ENCODE measurements at places on chromosomes 4 and X.

- DNase-seq, result no peak
Measured at GRCh38 chr4:187088070-187088799, 364.6 kb upstream of the FAT1 start.

- no peak for DNase-seq
Measured at GRCh38 chr4:5120067-5120466, 68.8 kb downstream of the STK32B start.

DNA sequence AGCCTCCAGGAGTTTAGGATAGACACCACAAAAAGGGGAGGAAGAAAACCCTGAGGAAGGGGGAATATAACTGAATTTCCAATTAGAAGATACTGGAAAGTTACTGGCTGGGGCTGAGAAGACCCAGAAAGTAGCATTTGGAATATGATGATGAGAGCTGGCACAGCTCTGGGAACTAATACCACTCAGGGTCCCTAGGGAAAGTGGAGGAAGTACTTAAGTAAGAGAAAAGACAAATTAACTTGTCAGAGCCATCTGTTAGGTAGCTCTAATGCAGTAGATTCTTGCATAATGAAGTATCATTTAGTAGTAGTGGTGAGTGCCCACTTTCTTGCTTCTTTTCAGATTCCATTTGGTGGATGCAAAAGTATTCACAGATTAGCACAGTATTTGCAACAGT is 90.8 kb upstream of the TSPAN5 start:
- no peak for DNase-seq

DNA sequence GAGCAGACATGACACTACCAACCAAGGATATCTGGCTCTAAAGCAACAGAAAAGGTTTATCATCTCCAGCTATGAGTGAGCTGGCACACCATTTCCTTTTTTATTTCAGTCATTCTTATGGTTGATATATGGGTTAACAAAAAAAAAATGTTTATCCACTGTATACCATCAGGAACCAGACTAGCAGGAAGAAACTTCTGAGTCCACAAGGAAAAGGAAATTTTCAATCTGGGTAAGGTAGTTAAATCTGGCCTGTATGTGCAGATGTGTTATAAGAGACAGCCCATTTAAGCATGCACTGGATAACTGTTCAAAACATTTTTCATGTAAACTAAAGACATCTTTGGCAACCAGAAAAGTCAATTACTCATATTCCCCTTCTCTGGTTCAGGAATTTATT is 35.0 kb downstream of the AMMECR1 start:
- DNase-seq, result no peak

DNA sequence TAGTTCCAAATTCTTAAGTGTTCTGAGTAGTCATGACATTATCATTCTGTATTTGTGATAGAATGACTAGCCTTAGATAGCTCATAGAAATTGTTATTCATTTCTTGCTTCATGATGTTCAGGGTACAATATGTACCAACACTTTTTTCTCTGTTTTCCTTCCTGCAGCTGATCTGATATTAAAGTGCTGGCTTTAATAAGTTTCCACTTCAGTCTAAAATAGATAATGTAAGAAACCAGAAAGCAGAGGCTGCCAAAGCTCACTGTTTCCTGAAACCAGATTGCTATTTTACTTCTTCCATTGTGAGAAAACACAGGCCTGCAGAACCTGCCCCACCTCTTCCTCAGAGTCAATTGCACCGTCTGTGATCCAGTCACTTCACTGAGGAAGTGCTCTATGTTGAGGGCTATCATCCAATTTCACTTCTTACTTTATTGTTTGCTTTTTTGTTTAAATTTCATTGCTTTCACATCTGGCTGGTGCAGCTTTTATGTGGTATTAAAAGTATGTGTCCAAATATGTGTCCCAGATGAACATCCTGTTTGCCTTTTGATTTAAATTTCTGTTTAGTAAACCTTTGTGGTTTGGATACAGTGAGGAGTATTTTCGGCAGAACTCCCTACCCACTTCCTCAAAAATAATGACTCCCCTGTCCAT is 652.1 kb downstream of the ANKRD50 start:
- no peak for DNase-seq

- peak; percentile 54 for DNase-seq
Measured at GRCh38 chr4:159446266-159446976, 343.5 kb downstream of the RAPGEF2 start.

GRCh38 chr4:166655705-166656104 is 578.6 kb downstream of the SPOCK3 start:
- no peak for DNase-seq

DNA sequence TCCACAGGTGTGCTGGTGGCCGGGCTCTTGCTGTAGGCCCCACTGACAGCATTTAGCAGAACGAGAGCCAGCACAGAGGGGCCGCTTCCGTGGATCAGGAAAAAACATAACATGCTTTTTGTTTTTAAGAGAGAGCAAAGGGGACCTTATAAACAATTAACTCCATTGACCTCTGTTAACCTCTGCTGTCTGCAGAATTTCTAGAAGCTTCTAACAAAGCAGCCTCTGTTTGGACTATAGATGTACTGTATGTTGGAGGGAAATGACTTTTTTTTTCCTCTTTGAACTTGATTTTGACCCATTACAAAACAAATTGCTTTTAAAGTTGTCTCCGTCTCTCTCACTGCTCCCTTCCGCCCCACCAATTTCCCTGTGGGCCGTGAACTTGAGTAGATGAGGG is 210.7 kb downstream of the FRAS1 start:
- no peak for DNase-seq

GRCh38 chr4:169334335-169334734 is 63.6 kb upstream of the SH3RF1 start:
- no peak for DNase-seq

- no peak for DNase-seq
Measured at GRCh38 chr4:47068986-47069385, 37.6 kb downstream of the GABRB1 start.

GRCh38 chr4:10026485-10026884 is 5.2 kb upstream of the SLC2A9 start:
- no peak for DNase-seq

DNA sequence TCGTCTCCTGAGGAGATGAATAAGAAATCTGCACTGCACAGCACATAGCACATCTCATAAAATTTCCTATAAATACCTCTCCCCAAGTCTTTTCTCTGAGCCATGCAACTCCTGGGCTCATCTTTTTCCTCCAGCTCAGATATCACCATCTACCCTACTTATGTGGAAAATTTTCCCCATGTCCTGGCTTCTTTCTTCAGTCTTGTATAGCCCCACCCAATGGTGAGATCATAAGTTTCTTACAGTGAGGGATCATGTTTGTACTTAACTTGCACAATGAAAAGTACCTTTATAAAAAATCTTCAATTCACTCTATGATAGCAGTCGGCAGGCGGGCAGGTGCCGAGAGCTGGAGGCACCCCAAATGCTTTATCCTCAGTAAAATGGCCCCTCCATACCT is 198.6 kb upstream of the S100G start:
- DNase-seq, result no peak

- DNase-seq, result peak; percentile 59
Measured at GRCh38 chr4:152778656-152779512, 646 bp downstream of the TIGD4 start.

DNA sequence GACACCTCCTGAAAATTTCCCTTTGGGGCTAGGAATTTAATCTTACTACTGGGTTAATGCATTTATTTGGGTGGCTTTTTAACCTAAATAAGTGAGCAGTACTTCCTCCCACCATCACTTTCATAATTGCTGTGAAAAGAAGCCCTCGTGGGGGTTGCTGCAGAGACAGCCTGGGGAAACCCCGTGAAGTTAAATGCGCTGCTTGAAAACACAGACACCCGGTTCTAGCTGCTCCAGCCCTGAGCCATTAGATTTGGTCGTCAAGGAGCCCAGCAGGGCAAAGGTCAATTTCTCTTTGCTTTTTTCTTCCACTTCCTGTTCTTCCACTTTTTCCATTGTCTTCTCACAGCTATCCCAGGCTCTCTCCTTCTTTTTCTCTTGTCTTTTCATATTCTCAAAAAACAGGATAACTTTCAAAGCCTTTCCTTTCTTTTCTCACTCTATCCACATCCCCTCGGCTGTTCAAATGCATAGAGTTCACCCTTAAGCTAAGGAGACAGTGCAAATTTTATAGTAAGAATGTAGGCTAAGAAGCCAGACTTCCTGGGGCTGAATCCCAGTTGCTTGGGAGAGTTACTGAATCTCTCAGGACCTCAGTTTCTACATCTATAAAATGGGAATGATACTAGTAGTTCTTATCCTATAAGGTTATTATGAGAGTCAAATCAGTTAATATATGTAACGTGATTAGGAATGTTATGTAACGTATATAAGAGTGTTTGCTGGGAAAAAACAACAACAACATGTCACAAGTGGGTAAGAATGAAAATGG is 91.5 kb upstream of the ZNF827 start:
- peak; percentile 12 for DNase-seq
